ENCODE measurements at places on chromosomes 5 and 9. TPM values are rescaled to one million over a fixed set of nuclear protein-coding genes. Genes with fewer than 3 reads are reported as not detected.

MPDZ gene
- total RNA-seq = 62.7 TPM

CCDC192 gene
- 0.40 TPM for total RNA-seq

SOHLH1 gene
- not detected for total RNA-seq

AK8 gene
- 10.6 TPM for total RNA-seq

SLC22A4 gene
- total RNA-seq = 10.9 TPM

SIGMAR1 gene
- total RNA-seq = 64.1 TPM

IL9 gene
- total RNA-seq = not detected

PCDHB9 gene
- 3.1 TPM for total RNA-seq

KIAA1958 gene
- 11.6 TPM for total RNA-seq

FAM163B gene
- total RNA-seq = 0.51 TPM

SPATA31E1 gene
- not detected for total RNA-seq

NMUR2 gene
- total RNA-seq = 0.28 TPM

CYLC2 gene
- not detected for total RNA-seq

AJM1 gene
- 4.3 TPM for total RNA-seq

EIF4E1B gene
- total RNA-seq = not detected

PLAC8L1 gene
- total RNA-seq = 0.46 TPM

LCN2 gene
- 281 TPM for total RNA-seq

IFNA2 gene
- not detected for total RNA-seq

NEUROG1 gene
- not detected for total RNA-seq

UGCG gene
- 157 TPM for total RNA-seq
